Memory B cell (primary cell): ENCODE measurements at places on chromosomes 3 and 15.

DNA sequence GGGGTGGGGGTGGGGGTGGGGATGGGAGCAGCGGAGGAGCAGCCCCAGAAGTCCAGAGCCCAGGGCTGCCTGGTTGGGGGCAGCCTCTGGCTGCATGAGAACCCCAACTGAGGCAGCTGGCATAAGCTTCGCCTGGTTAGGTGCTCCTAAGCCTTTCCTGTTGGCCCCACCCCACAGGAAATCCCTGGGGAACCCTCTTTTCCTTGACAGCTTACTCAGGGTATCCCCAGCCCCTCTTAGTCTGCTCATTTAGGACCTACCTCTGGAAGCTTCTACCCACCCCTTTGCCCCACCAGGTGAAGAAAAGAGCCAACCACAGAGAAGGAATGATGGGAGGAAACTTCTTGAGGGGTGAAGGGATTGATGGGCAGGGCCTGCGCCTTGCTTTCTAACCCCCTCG, 53.4 kb downstream of the IL20RB start:
- no peak for DNase-seq

DNA sequence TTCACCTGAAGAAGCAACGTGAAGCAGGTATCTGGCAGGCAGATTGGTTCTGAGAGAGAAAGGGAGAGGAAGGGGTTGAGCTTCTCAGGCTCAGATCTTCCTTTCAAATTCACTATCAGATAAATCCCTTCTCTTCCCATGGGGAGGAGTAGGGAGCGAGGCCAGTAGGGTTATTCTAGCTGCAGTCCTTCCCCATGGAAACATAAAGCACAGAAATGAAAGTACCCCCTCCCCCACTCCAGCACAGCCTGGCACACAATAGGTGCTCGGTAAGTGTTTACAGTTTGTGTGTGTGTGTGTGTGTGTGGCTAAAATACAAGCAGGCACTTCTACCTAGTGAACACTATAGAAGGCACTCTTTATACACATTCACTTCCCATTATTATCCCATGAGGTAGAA, 20.8 kb upstream of the VPS8 start:
- no peak for DNase-seq

- DNase-seq: no peak
These were observed 107.9 kb downstream of the STAC start for GRCh38 chr3:36488077-36488789.

DNA sequence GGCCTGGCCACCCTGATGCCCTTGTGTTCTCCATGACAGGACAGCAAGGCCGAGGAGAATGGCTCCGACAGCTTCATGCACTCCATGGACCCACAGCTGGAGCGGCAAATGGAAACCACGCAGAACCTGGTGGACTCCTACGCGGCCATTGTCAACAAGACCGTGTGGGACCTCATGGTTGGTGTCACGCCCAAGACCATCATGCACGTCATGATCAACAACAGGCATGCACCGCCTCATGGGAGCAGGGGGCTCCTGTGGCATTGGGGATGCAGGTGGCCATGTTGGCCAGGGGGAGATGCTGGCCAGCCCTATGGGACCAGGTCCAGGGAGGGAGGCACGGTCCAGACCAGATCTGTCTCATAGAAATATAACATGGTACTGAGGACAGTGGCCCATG, 62.9 kb downstream of the GOLGA8B start:
- DNase-seq: no peak

GRCh38 chr3:40765884-40766283, 241.1 kb downstream of the ZNF621 start:
- DNase-seq: no peak

DNA sequence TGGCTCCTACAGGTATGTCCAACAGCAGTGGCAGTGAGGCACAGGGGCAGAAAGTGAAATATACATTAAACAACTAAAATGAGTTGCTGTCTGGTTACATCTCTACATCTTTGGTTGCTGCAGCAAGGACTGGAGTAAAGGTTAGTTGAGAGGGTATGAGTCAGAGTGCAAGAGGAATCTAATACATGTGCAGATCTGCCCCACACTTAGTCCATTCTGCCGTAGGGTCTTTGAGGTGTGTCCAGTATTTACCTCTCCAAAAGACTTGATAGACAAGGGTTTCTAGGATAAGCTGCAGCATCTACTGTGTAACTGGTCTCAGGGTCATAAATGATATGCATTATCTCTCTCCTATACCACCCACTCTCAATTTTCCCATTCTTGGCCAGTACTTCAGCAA, 6.2 kb upstream of the NEDD4 start:
- DNase-seq: no peak

GRCh38 chr15:58886921-58887320, 46.6 kb downstream of the SLTM start:
- DNase-seq: no peak

DNA sequence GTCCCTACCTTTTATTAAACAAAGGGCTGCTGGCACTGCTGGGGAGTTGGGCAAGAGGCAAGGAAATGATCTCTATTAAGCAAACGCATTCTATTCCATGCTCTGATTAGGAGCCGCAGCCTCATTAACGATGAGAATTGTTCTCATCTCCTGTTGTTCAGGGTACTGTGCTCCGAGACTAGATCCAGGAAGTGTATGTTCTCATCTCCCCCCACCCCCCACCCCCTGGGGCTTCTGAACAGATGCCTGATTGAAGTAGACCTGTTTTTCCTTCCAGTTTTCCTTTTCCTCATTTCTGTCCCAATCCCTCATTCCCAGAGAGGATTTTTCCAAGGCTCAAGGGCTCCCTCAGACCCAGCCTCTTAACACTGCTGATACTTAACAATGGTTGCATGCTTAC, 81.6 kb upstream of the FEZF2 start:
- DNase-seq: no peak

DNA sequence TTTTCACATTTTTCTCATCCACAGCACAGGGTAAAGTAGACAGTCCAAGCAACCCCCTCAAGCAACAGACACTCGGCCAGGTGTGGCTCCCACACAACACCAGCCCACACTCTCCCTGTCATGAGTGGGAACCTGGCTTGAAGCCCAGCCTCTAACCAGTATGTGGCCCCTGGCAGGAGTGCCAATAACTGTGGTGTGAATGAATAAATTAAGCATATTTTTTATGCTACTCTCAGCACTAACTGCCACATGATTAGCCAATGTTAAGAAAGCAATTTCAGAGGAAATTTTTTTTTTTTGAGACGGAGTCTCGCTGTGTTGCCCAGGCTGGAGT, 9.9 kb downstream of the IL17RD start:
- no peak for DNase-seq

- no peak for DNase-seq
These were observed 42.0 kb upstream of the OTOL1 start for GRCh38 chr3:161454615-161455014.

DNA sequence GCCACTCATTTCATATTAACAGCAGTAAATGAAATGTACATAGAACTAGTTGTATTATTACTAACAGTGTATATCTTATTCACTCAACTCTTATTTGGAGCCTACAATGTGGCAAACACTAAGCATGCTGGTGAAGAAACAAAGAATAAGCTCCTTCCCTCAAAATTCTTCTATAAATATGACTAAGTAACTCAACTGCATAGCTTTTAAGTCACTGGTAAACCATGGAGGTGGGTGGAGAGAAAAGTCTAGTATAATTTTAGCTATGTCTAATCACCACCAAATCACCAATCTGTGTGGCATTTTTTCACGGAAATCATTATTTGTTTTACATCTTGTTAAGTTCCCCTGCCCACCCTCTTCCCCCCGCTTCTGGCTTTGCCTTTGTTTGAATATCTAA, 17.5 kb downstream of the COPS2 start:
- DNase-seq: no peak

- DNase-seq: no peak
These were observed 74.9 kb downstream of the SIDT1 start for GRCh38 chr3:113607219-113607596.

DNA sequence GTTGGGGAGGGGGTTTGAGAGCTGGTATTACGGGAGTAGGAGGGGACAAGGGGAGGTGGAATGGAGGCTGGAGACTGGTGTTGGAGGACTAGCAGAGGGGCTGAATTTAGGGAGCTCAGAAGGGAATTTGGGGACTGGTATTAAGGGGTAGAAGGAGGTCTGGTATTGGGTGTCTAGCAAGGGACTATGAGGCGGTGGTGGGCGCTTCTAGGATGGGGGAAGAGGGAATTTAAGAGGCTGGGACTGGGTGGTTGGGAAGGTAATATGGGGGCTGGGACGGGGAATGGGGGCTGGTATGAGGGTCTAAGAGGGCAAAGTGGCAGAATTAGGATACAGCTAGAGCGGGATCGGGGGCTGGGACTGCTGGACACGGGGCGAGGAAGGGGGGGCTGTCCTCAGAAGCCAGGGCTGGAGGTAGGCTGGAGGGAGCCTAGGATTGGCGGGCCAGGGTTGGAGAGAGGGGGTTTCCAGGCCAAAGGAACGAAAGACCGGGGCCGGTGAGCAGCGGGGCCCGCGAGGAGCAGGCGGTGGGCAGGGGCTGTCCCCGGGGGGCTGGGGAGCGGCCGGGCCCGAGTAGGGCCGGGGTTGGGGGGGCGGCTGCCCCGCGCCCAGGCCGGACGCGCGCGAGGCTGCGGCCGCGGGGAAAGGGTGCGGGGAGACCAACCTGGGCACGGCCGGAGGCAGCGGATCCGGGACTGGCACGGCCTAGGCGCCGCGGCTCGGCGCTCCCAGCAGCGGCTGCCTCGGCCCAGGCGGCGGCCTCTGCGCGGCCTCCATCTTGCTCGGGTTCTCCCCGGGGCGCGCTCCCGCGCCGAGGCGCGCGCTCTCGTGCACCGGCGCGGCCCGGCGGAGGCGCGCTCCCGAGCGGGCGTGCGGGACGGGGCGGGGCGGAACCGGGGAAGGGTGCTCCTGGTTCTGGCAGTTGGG, at the start of gene LHFPL4:
LHFPL4 (minus strand) TSS at position 802 of the 927 bp plus-strand sequence. CDS start 1,143 bp downstream, outside the sequence.
- no peak for DNase-seq

GRCh38 chr15:84668221-84668982, 10.4 kb upstream of the NMB start:
- no peak for DNase-seq

- DNase-seq: no peak
These were observed 1028.1 kb downstream of the NTRK3 start for GRCh38 chr15:87228460-87228859.

DNA sequence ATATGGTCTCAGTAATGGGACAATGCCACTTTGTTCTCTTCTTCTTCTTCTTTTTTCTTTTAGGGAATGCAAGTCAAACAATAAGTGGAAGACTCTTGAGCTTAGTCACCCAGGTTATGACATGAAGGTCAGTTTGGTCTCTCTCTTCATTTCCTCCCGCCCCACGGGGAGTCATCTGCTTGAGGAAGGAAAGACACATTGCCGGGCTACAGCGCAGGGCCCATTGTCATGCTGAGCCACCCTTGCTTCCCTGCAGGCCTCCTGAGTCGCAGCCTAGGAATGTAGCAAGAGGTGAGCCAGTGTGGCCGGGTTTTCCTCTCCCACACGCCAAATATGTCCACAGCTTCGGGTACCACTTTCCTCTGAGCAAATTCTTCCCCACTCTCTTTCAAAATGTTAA, 47.6 kb downstream of the RAP2B start:
- no peak for DNase-seq

DNA sequence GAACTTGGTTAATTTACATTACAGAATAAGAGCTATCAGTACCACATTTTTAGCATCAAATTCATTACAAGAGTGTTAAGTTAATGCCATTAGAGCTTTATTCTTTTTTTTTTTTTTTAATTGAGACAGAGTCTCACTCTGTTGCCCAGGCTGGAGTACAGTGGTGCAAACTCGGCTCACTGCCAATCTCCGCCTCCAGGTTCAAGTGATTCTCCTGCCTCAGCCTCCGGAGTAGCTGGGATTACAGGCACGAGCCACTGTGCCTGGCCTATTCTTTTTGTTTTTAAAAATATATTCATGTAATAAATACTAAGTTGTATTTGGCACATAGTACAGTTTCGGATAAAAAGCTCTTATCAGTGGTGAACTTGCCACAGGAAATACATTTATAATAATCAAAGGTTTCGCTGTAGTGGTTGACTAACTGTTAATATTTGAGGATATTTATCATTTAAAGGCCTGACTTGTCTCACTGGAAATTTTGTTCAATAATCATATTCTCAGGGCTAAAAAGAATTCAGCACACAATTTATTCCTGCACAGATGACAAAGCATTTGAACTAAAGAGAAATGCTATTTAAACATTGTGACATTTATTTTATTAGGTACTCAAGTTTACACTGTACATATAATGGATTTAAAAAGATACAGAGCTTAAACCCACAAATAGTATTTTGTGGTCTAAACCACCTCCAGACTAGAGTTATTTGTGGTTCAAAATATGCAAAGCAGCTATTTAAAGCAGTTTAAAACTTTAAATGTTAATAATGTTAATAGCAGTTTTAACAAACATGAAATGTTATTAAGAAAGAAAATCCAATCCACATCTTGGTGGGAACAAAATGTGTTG, 6.1 kb upstream of the LEKR1 start:
- DNase-seq: no peak

- peak; percentile 12 for DNase-seq
These were observed 86.2 kb upstream of the PIAS1 start for GRCh38 chr15:67967871-67968431.

DNA sequence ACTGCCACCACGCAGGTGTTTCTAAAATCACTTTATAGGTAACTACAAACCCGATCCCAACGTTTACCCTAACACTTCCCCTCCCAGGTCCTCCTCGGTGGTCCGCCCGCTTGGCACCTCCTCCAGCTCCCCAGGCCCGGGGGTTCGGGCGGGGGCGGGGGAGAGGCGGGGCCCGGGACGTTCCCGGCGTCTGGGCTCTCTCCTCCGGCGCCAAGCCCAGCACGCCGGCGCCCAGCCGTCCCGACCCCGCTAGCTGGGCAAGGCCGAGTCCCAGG, 562 bp downstream of the CGGBP1 start:
- DNase-seq: no peak

- DNase-seq: no peak
These were observed 35.2 kb downstream of the HMCES start for GRCh38 chr3:129313665-129314385.

DNA sequence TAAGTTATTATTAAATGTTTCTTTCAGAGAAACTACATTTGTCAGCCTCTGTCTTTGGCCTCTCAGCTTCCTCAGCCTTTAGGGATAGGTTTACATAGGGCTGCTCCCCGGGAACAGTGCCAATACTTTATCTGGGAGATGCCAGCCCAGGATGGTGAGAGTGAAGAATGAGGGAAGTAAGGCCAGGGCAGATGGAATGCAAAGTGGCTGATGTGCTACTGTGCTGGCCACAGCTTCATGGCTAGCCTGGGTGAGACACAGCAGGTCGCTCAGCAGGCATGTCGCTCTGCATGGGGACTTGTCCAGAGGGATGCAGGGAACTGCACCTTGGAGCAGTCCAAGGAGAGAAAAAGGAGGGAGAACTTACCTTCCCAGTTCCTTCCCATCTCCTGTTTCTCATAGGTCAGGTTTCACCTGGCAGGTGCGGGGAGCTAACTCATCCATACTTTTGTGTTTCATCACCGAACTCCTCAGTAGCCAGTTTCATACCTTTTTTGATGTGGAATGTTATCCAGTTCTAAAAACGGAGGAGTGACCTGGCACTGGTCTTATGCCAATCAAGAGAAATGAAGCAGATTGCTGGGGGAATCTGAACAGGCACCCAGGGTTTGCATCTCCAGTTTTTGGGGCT, 30.9 kb upstream of the C15orf39 start:
- DNase-seq: no peak

GRCh38 chr3:113534365-113534764, 2.0 kb downstream of the SIDT1 start:
- no peak for DNase-seq
